ENCODE measurements at places on chromosomes 7 and 10. TPM values are rescaled to one million over a fixed set of nuclear protein-coding genes. Genes with fewer than 3 reads are reported as not detected.

DNA sequence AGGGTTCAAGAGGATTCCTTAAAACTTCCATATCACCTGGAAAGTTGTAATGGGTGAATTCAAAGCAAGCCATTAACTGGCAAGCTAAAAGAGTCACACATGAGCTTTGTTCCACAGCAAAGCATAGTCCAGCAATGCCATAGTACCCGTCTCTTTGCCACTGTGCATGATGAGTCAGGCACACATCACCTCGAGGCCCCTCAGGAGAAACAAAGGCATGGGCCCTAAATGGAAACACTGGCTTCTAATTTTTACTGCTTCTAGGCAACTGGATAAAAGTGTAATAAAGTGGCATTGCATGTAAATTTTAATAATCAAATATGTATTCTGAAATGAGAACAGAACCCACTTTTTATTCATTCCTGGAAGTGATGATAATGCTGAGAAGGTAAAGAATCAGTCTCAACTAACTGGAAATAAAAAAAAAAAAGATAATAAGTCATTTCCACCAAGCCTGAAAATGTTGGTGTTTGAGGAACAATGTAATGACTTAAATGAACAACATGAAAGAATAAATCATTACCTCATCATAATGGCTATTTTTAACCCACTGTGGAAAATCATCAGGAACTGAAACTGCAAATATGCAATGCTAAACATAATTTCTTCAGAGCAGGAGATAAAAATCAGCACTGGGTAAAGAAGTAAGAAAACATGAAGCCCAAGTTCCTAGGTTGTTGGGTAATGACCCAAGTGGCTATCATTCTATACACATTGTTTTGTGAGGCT, 104.9 kb downstream of the CDK6 start:
- no peak overlapping the region for H3K4me3 ChIP-seq
- H3K4me1 ChIP-seq: peaks cover 15% of the 10 kb centered on the region
- H3K27ac ChIP-seq: no peak overlapping the region

DNA sequence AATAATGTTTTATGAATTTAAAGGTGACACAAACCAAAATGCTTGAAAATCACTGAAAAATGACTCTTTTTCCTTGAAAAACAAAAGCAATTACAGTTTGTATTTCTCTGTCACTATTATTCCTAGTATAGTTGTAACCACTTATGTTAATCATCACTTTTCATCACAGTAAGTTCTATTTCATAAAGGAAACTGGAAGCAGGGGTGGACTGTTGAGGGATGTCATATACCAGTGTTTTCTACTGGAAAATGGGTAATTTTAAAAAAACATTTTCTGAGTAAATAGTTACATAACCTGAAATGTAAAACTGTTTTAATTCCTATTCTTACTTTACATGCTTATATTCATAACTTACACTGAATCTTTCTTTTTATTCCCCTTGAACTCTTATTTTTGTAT, 32.2 kb upstream of the SFMBT2 start:
- no peak overlapping the region for H3K27ac ChIP-seq
- H3K36me3 ChIP-seq: no peaks in the 10 kb centered on the region
- no peak for DNase-seq

Gene LMOD2
- not detected for polyA plus RNA-seq

Gene TMEM213
- polyA plus RNA-seq: not detected

DNA sequence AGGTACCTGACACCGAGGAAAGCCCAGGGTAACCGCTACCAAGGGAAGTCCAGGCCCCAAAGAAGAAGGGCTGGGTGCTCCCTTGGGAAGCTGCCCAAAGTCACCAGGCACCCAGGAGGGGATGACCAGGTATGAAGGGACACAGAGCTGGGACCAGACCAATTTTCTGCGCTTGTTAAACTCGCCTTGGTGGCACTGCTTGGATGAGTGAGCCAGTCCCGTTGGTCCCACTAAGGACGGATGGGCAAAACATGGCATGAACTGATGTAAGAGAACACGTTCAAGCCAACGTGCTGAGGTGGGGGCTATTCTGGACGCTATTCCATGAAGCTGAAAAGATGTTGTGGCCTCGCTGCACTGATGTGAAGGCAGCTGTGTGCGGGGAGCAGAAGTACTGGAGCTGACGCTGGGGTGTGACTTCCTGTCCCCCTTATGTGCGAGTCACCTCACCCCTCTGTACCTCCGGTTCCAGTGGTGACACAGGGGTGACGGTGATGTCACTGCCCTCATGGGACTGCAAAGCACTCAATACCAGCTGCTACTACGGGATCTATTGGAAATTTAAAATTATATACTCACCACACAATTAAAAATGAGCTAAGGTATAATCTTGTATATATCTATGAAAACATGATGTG, 73.6 kb downstream of the COBL start:
- H3K36me3 ChIP-seq: no peaks in the 10 kb centered on the region
- no peak overlapping the region for H3K4me3 ChIP-seq
- H3K4me1 ChIP-seq: no peaks in the 10 kb centered on the region
- H3K27me3 ChIP-seq: no peaks in the 10 kb centered on the region
- DNase-seq: no peak

Gene DNAJB9
- 3.8 TPM for polyA plus RNA-seq

Gene SLIT1
- polyA plus RNA-seq: under 0.01 TPM

GRCh38 chr7:45236666-45237065, 79.1 kb downstream of the RAMP3 start:
- peak; percentile 39 for DNase-seq
- H3K36me3 ChIP-seq: no peaks in the 10 kb centered on the region
- H3K27me3 ChIP-seq: peaks cover 17% of the 10 kb centered on the region

DNA sequence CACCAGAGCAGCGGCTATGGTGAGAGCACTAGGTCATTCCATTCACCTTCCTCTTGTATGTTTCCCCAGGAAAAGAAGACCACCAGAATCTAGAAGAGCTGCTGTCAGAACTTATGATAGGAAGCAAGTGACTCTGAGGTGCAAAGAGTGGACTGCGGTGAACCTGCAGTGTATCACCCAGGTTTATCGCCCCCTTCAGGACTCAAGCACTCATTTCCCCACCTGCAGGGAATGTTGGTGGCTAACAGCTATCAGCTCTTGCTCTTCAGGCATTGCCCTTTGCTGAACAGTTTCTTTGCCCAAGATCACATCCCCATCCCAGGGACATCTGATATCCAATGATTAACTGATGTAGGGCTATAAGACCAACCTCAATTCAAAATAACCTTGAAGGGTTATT, 66.3 kb upstream of the IL6 start:
- peaks cover 12% of the 10 kb centered on the region for H3K4me1 ChIP-seq
- DNase-seq: no peak
- no peaks in the 10 kb centered on the region for H3K27me3 ChIP-seq

Gene PPP1R3A
- not detected for polyA plus RNA-seq

Gene CNTNAP2
- polyA plus RNA-seq: not detected

GRCh38 chr10:103939522-103939921, 21.5 kb upstream of the STN1 start:
- no peaks in the 10 kb centered on the region for H3K4me1 ChIP-seq
- peaks cover 22% of the 10 kb centered on the region for H3K27me3 ChIP-seq
- DNase-seq: no peak
- H3K36me3 ChIP-seq: no peaks in the 10 kb centered on the region

GRCh38 chr7:54664235-54665228, 94.5 kb downstream of the SEC61G start:
- H3K36me3 ChIP-seq: no peaks in the 10 kb centered on the region
- no peak overlapping the region for H3K27ac ChIP-seq
- H3K27me3 ChIP-seq: peaks cover 19% of the 10 kb centered on the region
- H3K4me1 ChIP-seq: no peaks in the 10 kb centered on the region

- peaks cover 15% of the 10 kb centered on the region for H3K36me3 ChIP-seq
- peaks cover 6% of the 10 kb centered on the region for H3K4me1 ChIP-seq
- peak; percentile 3 for DNase-seq
- H3K27me3 ChIP-seq: no peaks in the 10 kb centered on the region
Observed at GRCh38 chr7:73519867-73520672, 2.0 kb downstream of the BAZ1B start.

DNA sequence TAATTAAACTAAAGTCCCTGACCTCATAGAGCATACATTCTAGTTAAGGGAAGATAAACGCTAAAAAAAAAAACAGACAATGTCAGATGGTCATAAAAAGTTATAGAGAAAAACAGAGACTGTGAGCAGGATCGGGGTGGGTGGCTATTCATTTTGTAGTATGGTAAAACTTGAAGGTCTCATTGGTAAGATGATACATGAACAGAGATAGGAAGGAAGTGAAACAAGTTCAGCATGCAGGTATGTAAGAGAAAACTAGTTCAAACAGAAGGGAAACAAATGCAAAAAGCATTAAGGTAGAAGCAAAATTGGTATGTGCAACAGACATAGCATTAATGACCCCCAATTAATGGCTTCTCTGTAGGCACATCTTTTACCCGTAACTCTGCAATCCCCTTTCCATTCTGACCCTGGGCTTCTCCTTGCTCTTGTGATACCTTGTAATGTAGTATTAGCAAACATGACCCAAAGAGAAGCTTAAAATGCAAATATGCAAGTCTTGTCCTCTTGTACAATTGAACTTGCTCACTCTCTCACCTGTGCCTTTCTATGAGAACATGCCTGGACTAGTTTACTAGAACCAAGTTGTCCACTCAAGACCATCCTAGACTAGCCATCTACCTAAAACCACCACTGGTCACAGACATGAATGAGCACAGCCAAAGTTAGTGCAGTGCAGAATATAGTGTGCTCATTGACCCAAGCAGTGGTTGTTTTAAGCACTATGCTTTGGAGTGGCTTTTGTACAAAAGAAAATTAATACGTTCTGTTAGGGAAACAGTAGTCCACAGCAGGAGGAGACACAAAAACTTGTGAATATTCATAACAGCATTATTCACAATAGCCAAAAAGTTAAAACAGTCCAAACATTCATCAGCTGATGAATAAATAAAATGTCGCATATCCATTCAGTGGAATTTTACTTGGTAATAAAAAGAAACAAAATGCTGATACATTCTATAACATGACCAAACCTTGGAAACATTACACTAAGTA, 57.0 kb downstream of the BRAF start:
- H3K4me1 ChIP-seq: no peaks in the 10 kb centered on the region
- no peak for DNase-seq
- no peak overlapping the region for H3K27ac ChIP-seq

Gene HOXA5
- polyA plus RNA-seq: 29.4 TPM

GRCh38 chr7:130269318-130269694, 2.6 kb downstream of the CPA2 start:
- H3K27ac ChIP-seq: no peak overlapping the region
- peaks cover 4% of the 10 kb centered on the region for H3K27me3 ChIP-seq
- H3K4me1 ChIP-seq: peaks cover 10% of the 10 kb centered on the region
- H3K36me3 ChIP-seq: no peaks in the 10 kb centered on the region

DNA sequence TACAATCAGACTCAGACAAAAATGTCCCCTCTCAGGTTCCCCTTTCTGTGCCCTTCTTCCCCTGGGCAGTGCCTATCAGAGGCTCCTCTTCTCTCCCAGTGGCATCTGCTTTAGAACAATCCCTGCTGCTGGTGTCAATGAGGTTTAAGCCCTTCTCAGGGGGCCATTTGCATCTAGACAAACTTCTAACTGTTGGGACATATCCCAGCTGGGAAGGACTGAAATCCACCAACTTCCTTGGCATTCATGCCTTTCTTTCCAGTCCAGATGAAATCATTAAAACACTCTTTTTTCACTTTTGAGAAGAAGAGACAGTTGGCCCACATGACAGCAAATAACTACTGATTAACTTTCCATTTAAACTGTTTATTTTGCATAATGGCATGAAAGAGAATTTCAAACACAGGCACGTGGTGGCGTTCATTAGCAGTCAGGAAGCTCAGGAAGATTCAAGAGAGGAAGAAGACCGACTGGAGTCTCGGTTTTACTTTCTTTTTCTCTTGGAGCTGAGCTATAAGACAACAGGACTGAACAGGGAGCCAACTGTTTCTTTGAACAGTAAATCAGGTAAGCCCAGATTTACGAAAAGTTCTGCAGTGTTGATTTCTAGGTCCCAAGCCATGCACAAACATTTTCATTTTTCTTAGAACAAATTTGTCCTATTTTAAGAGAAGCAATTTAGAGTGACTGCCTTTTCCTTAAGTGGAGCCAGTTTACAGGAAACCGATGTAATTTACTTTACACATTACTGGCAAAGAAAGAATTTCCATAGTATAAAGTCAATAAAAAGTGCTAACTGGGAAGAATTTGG, at the start of gene GIMAP2:
Gene GIMAP2, plus strand, starts transcription at position 488 of the 811 bp plus-strand sequence. CDS start 1,354 bp downstream, outside the sequence.
- H3K4me3 ChIP-seq: peak within 1 kb of the TSS; percentile 38
- no peak within 1 kb of the TSS for H3K27ac ChIP-seq

Gene TSPAN12
- polyA plus RNA-seq: 0.42 TPM

Gene SPAG6
- polyA plus RNA-seq: not detected

DNA sequence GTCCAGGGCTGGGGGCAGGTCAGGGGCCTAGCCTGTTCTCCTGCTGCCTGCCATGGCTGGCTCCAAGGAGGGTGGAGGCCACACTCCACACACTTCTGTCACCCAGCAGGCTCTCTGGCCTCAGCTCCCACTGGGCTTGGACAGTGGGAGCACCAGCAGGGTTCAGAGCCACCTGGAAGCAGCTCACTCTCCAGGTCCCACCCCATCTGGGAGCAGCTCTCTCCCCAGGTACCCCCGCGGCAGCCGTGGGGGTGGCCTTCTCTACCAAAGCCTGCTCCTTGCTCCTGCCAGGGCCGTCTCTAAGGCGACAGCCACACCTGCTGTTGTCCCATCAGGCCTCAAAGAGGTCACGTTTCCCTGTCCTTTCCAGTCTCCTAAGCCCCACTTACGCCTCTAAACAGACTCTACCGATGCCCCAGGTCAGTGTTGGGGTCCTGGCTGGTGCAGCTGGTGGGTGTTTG, 142.5 kb upstream of the RET start:
- H3K27me3 ChIP-seq: peaks cover 18% of the 10 kb centered on the region
- no peaks in the 10 kb centered on the region for H3K4me1 ChIP-seq
- no peak overlapping the region for H3K4me3 ChIP-seq
- DNase-seq: no peak

Gene ITGB8
- polyA plus RNA-seq: 2.6 TPM

- H3K27ac ChIP-seq: no peak overlapping the region
- no peaks in the 10 kb centered on the region for H3K36me3 ChIP-seq
- no peak for DNase-seq
- peaks cover 5% of the 10 kb centered on the region for H3K27me3 ChIP-seq
- H3K4me3 ChIP-seq: no peak overlapping the region
- no peaks in the 10 kb centered on the region for H3K4me1 ChIP-seq
Observed at GRCh38 chr10:95408148-95408960, 117.6 kb upstream of the PDLIM1 start.

Gene HECW1
- polyA plus RNA-seq: 0.95 TPM

Gene PRPF18
- polyA plus RNA-seq: 16.9 TPM

Gene OR13A1
- polyA plus RNA-seq: not detected

GRCh38 chr7:74023092-74023536, 4.9 kb upstream of the ELN start:
- no peak overlapping the region for H3K27ac ChIP-seq
- no peaks in the 10 kb centered on the region for H3K36me3 ChIP-seq
- DNase-seq: peak; percentile 63
- H3K27me3 ChIP-seq: no peaks in the 10 kb centered on the region
- H3K4me1 ChIP-seq: peaks cover 22% of the 10 kb centered on the region
- no peak overlapping the region for H3K4me3 ChIP-seq

GRCh38 chr7:129664029-129665012, 52.8 kb downstream of the NRF1 start:
- peak; percentile 83 for DNase-seq
- H3K4me1 ChIP-seq: peaks cover 4% of the 10 kb centered on the region
- H3K36me3 ChIP-seq: peaks cover 13% of the 10 kb centered on the region
- H3K27me3 ChIP-seq: no peaks in the 10 kb centered on the region
- no peak overlapping the region for H3K4me3 ChIP-seq
- no peak overlapping the region for H3K27ac ChIP-seq

GRCh38 chr10:80684259-80684658, 146.6 kb downstream of the SH2D4B start:
- H3K36me3 ChIP-seq: no peaks in the 10 kb centered on the region
- peak; percentile 22 for DNase-seq
- no peaks in the 10 kb centered on the region for H3K4me1 ChIP-seq
- H3K27ac ChIP-seq: no peak overlapping the region
- no peaks in the 10 kb centered on the region for H3K27me3 ChIP-seq
- no peak overlapping the region for H3K4me3 ChIP-seq

GRCh38 chr10:51171946-51172345, 97.7 kb downstream of the PRKG1 start:
- H3K4me1 ChIP-seq: peaks cover 13% of the 10 kb centered on the region
- no peaks in the 10 kb centered on the region for H3K27me3 ChIP-seq
- H3K4me3 ChIP-seq: no peak overlapping the region

Gene WEE2
- not detected for polyA plus RNA-seq

All from IMR-90 (cell line).